ENCODE measurements at places on chromosomes 7 and 10. TPM values are rescaled to one million over a fixed set of nuclear protein-coding genes. Genes with fewer than 3 reads are reported as not detected.

Gene TWIST1
- 35.5 TPM for total RNA-seq

Gene TBXAS1
- 6.3 TPM for total RNA-seq

Gene CTBP2
- total RNA-seq: 43.6 TPM

Gene C10orf67
- total RNA-seq: not detected

Gene PTPRE
- 2.6 TPM for total RNA-seq

DNA sequence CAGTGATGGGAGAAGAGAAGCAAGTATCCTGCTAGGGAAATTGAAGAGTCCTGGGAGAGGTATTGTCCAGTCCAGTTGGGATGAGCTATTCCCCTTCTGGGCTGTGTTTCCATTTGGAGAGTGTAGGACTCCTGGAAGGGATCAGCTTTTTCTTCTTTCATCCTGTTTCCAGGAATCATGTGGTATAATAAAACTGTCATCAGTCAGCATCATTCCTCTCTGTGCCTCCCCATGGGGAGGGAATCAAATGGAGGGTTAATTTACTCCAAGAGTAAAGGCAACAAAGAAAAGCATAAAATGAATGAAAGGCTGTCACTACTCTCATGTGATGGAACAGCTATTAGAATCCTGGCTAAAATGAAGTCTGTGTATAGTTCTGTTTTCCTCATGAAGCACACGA, 429.9 kb downstream of the SORCS3 start:
- no peak for DNase-seq

DNA sequence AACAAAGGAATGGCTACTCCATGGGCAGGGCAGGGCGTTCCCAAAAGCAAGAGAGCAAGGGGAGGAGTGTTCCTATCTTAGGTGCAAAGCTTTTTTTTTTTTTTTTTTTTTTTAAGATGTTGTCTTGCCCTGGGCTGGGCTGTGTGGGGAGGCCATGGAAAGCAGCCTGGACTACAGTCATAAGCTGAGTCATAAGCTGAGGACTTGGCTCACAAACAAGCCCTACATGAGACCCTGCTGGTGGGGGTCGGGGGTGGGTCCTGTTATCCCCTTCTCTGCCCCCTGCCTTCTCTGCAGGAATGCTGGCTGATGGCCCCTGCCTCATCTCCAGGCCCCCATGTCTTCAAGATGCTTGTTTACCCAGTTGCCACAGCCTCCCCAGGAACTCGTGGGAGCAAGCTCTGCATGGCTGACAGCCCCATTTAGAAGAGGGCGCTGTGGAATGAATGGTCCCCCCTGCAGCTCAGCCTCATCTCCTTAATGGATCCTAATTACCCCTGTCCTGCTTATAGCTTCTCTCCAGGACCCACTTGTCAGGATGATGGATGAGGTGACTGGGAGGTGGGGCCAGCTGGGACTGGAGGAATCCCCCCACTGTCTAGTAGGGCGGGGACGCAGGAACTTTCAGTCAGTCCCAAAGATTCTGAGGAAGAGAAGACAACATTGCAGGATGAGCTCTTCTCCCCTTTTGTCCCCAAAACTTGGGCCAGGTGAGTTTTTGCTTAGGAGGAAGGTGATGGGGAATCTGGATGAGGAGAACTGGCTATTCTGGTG, 340.8 kb upstream of the PODXL start:
- peak; percentile 100 for DNase-seq

- DNase-seq: no peak
These were observed 201.6 kb upstream of the KIAA1217 start for GRCh38 chr10:24007359-24007758.

- DNase-seq: no peak
These were observed 81.2 kb upstream of the SORCS3 start for GRCh38 chr10:104559935-104560334.

- DNase-seq: no peak
These were observed 218.0 kb downstream of the PHF14 start for GRCh38 chr7:11191574-11192220.

Data from Daoy (cell line).